ENCODE measurements at places on chromosomes 7 and 10.

DNA sequence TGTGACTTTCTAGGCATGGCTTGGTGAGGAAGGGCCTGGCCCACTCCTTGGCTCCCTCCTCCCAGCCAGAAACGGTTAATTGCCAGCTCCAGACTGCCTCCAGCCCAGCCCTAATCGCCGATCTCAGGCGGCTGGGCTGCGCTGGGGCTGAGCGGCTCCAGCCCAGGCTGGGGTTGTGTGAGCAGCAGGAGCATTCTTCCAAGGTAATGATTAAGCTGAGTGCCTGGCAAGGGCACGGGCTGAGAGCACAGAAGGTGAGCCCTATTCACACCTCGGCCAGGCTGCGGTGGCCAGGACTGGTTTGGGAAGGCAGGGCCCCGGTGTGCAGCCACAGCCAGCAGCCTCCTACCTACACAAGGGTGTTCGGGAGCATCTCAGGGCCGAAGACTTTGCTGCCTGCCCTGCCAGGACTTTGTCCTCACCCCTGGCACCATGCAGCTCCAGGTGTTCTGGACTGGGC is at the start of gene TMEM72:
Gene TMEM72, plus strand, starts transcription at position 257 of the 460 bp plus-strand sequence. Its CDS starts 176 bp downstream, at position 433.
- no peak for DNase-seq

GRCh38 chr10:129755158-129755591 is 208.9 kb downstream of the EBF3 start:
- no peak for DNase-seq

DNA sequence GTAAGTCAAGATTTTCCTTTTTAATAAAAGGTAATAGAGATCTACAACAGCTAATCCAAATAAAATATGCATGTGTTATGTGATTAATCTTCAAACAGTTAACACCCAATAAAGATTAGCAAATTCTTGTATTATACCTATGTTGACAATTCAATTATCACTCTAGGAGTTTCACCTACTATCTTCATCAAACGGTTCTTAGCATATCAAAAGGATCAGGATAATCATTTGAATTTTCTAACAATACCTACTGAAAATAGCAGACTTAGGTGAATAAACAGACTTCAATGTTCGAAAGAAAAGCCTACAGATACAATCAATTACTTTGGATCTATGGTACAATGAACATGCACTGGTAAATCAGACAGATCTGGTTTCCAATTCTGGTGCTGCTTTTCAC is 268.3 kb downstream of the CACNA2D1 start:
- DNase-seq = no peak

- DNase-seq = no peak
Observed at GRCh38 chr7:146956853-146957252, 840.3 kb downstream of the CNTNAP2 start.

DNA sequence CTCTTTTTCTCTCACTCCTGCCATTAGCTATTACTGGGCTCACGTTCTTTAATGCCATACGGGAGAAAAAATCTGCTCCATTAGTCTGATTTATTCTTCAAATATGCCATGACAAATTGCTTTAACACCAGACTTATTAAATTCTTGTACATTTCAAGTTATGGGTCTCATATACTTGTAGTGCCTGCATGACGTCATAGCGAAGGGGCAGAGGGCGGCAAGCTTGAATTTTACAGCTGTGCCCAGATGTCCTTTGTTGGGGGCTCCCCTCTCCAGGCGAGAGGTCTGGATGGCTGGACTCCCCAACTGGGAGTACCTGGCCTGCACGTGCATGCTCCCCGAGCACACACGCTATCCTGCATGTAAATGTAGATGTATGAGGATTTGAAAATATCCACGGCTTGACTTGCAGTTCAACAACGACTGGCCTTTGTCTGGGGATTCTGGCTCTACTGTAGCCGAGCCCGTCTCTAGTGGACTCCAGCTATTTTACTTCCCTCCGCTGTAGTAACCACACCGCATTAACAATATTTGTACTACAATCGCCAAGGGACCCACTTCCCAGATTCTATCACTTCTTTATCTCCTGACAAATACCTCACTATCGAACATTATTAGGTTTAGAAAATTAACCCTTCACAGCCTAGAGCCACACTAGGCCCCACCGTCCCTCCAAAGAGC is 79.5 kb downstream of the EBF3 start:
- no peak for DNase-seq

GRCh38 chr10:86665868-86666267 is 2.4 kb upstream of the LDB3 start:
- DNase-seq = no peak

GRCh38 chr7:115217373-115217772 is 295.5 kb downstream of the MDFIC start:
- no peak for DNase-seq

- no peak for DNase-seq
Observed at GRCh38 chr7:41438705-41439514, 264.0 kb downstream of the INHBA start.

DNA sequence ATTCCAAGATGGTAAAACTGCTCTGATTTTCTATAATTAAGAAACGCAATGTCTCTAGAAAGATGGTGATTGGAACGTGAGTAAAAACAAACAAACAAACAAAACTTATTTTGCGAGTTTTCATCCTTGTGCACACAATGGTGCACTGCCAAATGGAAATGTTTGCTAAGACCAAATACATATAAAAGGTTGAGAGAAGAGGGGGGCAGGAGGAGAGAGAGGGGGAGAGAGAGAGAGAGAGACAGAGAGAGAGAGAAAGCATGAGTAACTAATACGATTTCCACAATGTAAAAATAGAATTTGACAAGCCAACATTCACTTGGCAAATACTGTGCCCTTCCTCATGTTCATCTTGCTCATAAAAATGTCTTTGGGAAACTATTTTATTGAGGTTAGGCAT is 375.4 kb downstream of the CNTNAP2 start:
- no peak for DNase-seq

DNA sequence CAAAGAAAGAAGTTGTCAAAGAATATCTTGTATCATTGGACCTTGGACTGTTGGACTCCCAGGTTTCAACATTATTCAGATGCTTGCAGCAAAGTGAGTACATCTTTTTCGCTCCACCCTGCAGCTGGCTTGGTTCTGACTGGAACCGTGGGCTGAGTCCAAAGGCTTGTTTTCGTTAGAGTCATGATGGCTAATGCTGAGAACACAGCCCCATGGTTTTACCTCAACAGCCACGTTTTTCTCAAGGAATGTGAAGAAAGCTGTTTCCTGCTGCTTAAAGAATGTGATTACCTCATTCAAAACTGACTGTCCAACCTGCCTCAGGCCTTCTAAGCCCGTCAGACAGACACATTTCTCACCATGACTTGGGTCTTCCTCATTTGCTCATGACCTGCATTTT is 69.5 kb downstream of the STEAP1B start:
- DNase-seq = no peak

- no peak for DNase-seq
Observed at GRCh38 chr10:91879515-91880170, 29.6 kb downstream of the FGFBP3 start.

- DNase-seq = peak; percentile 23
Observed at GRCh38 chr10:58299580-58299979, 30.6 kb downstream of the CISD1 start.

DNA sequence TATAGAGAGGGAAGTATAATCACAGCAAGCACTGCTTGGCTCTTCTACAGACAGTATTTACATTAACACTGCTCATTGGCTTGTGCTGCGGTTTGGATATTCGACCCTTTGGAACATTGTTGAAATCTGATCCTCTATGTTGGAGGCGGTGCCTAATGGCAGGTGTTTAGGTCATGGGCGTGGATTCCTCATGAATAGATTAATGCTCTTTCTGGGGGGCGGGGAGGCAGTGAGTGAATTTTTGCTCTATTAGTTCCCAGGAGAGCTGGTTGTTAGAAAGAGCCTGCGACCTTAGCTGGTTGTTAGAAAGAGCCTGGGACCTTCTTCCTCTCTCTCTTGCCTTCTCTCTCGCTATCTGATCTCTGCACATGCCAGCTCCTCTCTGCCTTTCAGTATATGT is 77.3 kb upstream of the SVIL start:
- DNase-seq = no peak

DNA sequence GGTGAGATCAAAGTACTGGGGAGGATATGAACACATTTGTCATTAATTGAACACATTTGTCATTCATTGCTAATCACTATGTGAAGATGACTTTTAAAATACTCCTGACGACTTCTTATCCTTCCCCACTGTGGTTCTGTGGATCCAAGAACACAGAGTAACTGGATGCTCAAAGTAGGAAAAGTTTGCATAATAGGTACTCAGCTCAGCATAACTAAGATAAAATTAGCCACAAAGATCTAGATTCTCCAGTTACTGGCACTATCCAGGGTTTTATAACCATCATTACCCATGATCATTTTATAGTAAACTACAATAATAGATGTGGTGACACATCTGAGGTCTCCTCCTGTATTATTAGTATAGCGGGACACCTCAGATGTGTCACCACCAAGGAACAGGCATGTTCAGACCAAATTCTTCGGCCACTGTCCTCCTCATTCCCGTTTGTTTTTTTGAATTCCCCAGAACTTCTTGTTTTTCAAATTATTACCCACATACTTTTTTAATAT is 163.6 kb upstream of the LRRTM3 start:
- DNase-seq = no peak

GRCh38 chr7:101740981-101741725 is 76.3 kb upstream of the CUX1 start:
- DNase-seq = no peak

DNA sequence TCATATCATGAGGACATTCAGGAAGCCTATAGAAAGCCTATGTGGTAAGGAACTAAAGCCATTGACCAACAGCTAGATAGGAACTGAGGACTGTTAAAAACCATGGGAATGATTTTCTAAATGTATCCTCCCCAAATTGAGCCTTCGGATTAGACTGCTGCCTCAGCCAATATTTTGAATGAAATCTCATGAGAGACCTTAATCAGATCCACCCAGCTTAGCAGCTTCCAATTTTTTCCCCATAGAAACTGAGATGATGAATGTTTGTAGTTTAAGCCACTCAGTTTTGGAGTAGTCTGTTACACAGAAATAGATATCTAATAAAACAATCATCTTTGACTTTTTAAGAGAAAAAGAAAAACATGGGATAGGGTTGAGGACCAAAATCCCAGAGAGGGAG is 292.0 kb downstream of the HPSE2 start:
- no peak for DNase-seq

- DNase-seq = no peak
Observed at GRCh38 chr7:102292813-102293798, 6.4 kb downstream of the SH2B2 start.

DNA sequence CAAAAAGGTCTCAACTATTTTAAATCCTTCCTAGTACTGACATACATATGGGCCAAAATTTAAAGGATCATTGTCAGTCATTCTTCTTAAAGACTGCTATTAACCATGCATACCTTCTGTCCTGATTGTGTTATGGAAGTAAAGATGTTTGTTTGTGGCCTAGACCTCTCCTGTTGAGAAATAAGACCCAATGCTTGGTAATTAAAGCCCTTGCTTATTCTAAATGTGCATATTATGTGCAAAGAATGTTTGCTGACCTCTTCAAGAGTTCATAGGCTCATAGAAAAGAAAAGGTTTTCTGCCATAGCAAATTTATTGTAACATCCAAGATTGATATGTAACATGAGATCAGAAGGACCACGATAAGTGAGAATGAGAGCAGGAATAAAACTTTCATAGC is 145.6 kb downstream of the TWIST1 start:
- no peak for DNase-seq

DNA sequence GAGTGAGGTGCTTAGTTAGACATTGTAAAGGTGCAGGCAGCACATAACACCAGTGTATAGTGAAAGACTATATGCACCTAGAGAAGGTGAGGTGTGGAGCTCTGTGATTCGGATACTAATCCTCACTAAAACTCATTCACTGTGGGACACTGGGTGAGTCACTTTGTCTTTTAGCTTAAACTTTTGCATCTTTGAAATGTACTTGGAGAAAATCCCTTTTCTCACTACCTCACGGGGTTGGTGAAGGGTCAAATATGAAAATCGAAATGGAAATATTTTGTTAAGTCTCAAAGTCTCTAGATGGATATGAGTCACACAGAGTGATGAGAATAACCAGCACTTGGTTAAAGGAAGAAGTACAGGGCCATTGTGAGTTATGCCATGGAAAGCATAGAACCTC is 38.0 kb downstream of the MDFIC start:
- DNase-seq = no peak

DNA sequence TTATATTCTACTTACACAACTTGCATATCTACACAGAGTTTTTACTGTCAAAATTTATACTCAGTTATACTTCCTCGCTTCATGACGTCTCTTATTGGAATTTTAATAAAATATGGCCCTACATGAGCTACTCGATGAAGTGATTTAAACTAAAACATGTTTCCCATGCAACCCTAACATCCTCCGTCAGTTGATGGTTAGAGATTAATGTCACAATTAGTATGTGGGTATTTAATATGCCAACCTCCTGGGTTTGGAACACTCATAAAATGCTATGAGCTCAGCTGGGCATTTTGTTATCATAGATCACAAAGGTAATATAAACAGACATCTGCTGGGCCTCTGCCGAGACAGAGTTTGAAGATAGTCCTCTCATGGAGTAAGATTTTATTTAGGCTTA is 66.5 kb downstream of the GNAT3 start:
- DNase-seq = no peak

GRCh38 chr7:112596260-112596659 is 115.5 kb downstream of the LSMEM1 start:
- DNase-seq = no peak

DNA sequence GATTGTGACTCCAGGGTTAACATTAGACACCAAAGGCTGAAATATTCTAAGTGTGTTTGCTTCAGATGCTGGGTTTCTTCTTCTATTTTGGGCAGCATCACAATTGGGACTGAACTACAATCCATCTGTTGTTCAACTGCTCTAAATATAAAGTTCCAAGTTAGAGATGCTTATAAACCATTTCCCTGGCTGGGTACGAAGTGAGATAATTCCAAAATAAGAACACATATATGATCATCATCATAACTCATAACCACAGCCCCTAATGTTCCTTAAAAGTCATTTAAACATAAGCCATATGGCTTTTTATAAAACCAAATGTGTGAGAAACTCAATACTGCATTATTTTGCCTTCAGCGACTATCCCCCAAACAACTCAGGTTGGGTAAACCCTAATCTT is 28.8 kb downstream of the DNA2 start:
- DNase-seq = no peak

DNA sequence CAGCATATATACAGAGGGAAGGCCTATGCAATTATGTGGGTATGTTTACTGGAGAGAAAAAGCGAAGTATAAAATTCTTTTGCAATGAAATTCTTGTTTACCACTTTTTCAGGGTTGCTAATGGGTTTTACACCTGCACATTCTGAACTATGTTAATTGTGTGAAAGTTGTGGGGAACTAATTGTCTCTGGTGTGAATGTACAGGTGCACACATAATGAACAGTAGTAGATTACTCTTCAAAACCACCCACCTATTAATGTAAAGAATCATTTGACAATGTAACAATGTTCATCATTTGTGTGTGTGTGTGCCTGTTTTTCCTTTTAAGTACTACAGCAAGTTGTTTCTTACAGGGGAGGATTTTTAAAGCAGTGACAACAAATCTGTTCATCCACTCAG is 80.0 kb upstream of the FEZF1 start:
- DNase-seq = no peak

All from activated CD4-positive, alpha-beta T cell treated with anti-CD3 and anti-CD28 coated beads for 1 hour (primary cell).